ENCODE measurements at places on chromosomes 2 and 18.

DNA sequence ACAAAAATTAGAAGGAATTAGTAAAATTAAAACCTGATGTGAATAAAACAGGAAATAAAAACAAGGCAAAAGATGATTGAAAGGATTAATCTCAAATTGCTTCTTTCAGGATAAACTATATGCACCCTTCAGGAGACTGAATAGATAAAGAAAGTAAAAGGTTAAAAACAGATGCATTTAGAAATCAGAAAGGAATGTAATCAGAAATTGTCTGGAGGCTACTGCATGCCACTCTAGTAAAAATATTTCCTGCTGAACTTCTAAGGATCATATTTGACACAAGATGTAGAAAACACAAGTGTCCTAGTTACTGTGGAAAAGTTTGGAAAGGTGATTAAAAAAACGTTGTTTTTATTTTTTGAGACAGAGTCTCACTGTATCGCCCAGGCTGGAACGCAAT is 16.2 kb downstream of the CHCHD5 start:
- no peak for DNase-seq

DNA sequence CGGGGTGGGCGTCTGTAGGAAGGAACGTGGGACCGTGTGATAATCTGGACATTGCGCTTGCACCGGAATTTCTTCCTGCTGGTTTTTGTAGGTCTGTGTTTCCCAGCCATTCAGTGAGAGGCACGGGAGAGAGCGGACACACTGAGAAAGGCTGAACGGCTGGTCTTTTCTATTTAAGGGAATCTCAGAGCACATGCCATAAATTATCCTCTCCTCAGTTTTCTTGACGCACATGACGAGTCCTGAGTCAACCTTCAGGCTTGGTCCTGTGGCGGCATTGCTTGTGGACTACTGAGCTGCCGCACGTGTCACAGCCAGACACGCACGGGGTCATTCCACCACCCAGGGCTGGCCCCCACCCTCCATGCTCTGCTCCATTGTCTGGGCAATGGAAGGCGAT is 519.3 kb upstream of the ID2 start:
- DNase-seq, result no peak

DNA sequence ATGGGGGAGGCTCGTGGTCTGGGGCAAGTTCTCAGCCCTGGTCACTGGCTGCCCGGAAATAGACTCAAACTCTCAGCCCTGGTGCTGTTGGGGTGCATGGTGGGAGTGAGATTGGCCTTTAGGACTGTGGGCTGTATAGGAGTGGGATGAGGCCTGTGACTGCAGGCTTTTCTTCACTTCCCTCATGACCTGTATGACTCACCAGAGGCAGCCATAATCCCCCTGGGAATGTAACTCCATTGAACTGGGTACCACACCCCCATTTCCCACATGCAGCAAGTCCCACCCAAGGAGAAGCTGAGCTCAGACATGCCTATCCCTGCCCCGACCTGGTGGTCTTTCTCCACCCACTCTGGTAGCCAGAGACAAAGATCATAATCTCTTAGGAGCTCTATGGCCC is 177.7 kb upstream of the OSR1 start:
- no peak for DNase-seq

DNA sequence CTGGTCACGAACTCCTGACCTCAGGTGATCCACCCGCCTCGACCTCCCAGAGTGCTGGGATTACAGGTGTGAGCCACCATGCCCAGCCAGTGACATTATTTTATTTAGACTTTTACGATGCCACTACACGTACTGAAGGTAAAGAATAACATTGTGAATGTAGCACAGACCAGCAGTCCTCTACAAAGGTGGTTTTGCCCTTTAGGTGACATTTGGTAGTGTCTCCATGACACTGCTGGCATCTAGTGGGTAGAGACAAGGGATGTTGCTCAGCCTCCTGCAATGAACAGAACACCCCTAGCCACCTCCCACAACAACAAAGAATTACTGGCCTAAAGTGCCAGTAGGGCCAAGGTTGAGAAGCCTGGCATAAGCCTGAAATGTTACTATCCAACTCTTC is 69.5 kb downstream of the MYOM1 start:
- DNase-seq, result no peak

DNA sequence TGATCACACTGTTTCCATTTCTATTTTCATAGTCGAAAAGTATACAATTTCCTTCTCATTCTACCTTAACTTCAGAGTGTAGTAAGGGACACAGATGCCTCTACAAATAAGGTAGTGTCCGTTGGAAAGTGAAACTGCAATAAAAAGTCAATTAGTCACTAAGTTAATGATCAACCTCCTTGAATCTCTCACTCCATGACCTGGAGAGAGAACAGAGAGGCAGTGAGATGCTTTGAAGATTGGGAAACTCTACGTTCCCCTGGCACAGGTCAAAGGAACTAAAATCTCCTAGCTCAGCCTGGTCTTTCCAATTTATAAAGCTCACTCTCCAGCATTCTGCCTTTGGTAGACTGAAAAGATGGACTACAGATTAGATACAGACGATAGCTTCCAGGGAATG is 153.8 kb upstream of the ACAA2 start:
- no peak for DNase-seq

DNA sequence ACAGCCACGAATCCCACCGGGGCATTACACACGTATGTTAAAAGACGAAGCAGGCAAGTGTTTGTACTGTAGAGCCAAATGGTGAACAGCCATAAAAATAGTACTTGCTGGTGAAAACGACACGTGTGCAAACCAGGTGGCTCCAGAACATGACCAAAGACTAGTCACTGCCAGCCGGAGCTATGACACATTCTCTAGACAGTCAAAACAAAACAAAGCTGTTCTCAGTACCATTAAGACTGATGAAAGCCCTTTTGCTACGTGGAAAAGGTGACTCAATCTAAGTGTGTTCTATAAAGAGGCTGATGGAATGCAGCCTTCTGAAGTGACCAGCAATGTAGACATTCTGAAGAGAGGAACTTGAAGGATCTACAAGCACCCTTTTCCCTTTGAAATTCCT is 367.7 kb upstream of the NETO1 start:
- peak; percentile 20 for DNase-seq

GRCh38 chr2:177639262-177639914 is 246.8 kb downstream of the AGPS start:
- no peak for DNase-seq

GRCh38 chr18:59148192-59148591 is 8.5 kb downstream of the SEC11C start:
- no peak for DNase-seq

DNA sequence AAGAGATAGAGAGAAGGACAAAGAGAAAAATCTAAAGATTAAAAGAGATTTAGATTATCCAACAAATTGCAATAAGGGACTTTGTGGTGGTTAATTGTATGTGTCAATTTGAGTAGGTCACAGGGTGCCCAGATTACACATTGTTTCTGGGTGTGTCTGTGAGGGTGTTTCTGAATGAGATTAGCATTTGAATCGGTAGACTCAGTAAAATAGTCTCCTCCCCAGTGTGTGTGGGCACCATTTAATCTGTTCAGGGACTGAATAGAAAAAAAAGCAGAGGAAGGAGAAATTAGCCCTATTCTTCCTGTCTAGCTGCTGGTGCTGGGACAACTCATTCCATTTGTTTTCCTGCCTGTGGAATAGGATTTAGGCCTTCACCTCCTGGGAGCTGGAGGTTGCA is 339.8 kb upstream of the EPHA4 start:
- no peak for DNase-seq

- DNase-seq, result no peak
Measured at GRCh38 chr18:69956057-69956456, 8.4 kb upstream of the CD226 start.

- DNase-seq, result peak; percentile 96
Measured at GRCh38 chr2:181312515-181312927, 144.7 kb upstream of the ITGA4 start.

DNA sequence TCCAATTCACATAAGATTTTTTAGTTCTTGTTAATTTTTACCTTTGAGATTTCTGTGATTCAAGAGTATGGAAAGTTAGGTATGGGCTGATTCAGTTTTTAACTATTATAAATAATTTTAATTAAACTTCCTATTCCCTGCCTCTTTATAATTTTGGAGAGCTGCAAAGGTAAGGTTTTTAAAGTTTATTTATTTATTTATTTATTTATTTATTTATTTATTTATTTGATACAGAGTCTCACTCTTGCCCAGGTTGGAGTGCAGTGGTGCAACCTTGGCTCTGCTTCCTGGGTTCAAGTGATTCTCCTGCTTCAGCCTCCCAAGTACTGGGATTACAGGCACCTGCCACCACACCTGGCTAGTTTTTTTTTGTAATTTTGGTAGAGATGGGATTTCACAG is 215.5 kb upstream of the FIGN start:
- no peak for DNase-seq

DNA sequence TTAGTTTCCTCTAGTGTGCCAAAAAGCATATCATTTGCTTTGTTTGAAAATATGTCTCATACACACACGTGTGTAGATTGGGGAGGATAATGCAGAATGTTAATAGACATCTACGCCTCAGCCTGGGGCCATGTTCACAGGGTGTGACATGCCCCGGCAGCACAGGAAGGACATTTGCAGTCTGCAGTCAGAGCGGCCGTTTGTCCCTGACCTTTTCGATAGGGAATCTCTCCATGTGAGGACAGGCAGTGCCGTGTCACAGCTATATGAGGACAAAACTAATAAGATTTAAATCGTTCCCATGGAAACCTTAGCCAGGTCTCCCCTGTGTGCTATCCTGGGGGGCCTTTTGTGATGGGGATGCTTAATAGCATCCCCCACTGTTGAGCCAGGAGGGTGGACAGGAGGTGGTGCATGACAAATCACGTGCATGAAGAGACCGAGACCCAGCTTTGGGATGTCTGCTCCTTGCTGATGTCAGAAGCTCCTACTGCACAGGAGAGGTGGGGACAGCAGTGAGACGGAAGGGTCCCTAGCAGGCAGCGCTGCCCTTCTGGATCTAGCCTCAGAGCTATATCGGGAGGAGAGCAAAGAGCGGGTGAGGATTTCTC is 100.6 kb downstream of the RNF144A start:
- no peak for DNase-seq

GRCh38 chr2:35871672-35872071 is 483.9 kb upstream of the CRIM1 start:
- no peak for DNase-seq

- DNase-seq, result no peak
Measured at GRCh38 chr2:151111599-151112278, 149.9 kb downstream of the RBM43 start.

DNA sequence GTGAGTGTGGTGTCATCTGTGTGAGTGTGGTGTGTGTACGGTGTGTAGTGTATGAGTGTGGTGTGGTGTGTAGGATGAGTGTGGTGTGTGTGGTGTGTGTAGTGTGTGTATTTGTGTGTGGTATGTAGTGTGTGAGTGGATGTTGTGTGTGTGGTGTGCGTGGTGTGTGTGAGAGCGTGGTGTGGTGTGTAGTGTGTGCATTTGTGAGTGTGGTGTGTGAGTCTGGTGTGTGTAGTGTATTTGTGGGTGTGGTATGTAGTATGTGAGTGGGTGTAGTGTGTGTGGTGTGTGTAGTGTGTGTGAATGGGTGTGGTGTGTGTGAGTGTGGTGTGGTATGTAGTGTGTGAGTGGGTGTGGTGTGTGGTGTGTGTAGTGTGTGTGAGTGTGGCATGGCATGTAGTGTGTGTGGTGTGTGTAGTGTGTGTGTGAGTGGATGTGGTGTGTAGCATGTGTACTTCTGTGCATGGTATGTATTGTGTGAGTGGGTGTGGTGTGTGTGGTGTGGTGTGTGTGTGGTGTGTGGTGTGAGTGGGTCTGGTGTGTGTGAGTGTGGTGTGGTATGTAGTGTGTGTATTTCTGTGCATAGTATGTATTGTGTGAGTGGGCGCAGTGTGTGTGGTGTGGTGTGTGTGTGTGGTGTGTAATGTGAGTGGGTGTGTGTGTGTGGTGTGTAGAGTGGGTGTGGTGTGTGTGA is 227.8 kb downstream of the BCL2 start:
- no peak for DNase-seq

DNA sequence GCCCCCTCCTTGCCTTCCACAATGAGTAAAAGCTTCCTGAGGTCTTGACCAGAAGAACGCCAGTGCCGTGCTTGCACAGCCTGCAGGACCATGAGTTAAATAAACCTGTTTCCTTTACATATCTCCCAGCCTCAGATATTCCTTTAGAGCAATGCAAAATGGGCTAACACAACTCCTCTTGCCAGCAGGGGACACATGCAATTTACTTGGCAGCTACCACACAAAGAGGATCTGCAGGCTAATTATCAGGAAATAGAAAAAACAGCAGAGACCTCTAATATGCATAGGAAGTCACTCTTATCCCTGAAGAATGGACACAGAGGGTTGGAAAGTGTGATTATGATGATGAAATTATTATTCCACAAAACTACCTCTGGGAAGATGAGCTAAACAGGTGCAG is 114.0 kb downstream of the PIEZO2 start:
- no peak for DNase-seq

DNA sequence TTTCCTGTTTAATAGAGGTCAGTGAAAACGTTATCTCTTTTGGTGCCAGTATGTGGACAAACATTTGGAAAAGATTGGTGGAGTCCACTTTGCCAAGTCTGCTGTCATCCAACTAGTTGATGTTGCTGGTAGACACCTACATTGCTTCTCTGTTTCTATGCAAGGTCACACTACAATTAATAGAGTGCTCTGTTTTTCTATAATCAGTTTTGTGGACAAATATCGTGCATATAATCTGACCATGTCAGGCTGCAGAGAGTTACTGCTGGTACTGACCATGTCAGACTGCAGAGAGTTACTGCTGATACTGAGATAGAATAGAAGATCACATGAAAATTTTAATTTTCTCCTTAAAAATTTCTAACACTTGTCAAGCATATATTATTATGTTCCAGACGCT is 603.3 kb downstream of the TSN start:
- DNase-seq, result no peak

DNA sequence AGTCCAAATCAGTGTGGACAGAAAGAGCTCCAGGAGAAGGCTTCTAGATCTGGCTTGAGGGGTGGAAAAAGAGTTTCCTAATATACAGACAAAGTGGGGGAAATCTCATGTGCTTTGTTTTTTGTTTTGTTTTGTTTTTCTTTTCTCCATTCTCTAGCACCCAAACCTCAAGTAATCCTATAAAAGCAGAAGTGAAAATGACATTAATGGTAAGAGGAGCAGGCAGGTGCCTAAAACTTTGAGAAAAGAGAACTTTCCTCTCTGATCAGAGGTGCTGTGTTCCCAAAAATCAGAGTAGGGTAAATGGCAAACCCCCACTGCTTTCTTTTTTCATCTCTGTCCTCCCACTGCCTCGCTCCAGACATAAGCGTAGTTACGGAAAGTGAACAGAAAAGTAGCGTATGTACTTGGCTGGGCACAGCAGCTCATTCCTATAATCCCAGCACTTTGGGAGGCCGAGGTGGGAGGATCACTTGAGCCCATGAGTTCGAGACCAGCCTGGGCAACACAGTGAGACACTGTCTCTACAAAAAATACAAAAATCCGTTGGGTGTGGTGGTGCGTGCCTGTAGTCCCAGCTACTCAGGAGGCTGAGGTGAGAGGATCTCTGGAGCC is 77.8 kb downstream of the FAM161A start:
- peak; percentile 58 for DNase-seq

DNA sequence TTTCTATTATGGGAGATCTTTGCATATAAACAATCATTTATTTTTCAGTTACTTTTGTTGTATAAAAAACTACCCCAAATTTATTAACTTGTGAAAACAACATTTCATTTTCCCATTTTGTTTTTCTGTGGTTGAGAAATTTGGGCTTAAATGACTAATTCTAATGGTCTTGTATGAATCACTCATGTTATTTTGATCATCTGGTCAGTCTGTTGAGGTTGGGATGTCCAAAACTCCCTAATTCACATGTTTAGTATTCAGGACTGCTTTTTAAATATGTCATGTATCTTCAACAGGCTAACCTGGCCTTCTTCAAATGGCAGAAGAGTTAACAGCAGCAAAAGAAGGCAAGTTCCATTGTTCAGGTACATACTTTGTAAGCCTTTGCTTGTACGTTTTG is 788.1 kb downstream of the TRIB2 start:
- peak; percentile 72 for DNase-seq

Data from GM12865 (cell line).